ENCODE measurements at places on chromosomes 12 and 14.

- DNase-seq = no peak
These were observed 66.1 kb downstream of the SIX6 start for GRCh38 chr14:60575008-60575407.

DNA sequence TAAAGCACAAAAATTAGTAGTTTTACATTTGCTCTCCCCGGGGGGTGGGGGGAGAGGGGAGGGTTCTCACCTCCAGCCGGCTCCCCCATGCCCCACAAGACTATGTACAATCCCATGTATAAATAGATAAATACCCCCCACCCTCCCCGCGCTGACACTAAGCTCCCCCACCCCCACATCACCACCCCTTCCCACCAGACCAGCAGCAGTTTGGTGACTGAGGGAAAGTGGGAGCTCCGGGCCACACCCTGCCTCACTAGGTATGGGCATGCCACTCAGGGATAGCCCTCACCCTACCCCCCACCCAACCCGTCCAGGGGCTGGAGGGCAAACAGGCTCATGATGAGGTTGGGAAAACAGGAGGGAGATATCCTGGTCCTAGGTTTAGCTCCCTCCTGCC, 1.9 kb upstream of the PRKAG1 start:
- DNase-seq = no peak

DNA sequence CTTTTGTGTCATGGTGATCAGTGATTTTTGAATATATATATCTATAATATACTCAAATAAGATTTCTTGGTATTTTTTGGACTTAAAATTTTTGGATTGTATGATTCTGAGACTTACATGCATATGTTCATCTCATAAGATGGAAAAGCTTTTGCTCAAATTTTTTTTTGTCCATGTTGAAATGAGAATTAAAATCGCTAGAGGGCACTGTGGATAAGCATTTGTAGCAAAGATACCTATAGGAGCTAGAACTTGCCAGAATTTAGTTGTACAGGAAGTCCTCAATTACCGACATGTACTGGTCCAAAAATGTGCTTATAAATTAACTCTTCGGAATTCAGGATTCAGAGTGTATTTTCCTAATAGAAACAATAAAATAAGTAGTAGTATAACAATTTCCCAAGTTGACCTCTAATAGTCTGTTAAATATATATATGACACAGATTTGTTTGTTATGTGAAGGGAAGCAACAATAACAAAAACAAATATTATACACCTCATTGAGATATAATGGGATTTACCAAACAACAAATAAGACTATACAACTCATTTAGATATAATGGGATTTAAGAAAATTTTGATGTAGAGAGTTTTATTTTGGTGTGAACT, 179.6 kb downstream of the TMEM117 start:
- DNase-seq = no peak

GRCh38 chr12:86247871-86248270, 8.3 kb downstream of the MGAT4C start:
- no peak for DNase-seq

GRCh38 chr14:99871771-99872170, 78.6 kb downstream of the EML1 start:
- DNase-seq = no peak

DNA sequence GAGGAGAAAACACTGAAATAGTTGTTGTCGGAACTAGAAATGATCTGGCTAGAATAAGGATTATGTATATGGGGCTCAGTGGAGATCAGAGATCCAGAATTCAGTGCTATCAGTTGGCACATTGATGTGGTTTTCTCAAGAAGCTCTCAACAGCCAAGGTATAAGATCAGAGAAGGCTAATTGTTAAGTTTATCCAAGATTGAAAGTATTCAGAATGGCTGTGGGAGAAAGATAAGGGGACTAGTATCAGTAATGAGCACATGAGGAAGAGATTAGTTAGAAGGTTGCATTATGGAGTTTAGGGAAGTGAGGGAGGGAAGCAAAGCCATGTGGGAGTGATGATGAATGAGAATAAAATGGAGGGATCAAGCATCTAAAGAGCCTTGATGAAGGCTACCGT, 128.1 kb upstream of the MIS18BP1 start:
- DNase-seq = no peak

DNA sequence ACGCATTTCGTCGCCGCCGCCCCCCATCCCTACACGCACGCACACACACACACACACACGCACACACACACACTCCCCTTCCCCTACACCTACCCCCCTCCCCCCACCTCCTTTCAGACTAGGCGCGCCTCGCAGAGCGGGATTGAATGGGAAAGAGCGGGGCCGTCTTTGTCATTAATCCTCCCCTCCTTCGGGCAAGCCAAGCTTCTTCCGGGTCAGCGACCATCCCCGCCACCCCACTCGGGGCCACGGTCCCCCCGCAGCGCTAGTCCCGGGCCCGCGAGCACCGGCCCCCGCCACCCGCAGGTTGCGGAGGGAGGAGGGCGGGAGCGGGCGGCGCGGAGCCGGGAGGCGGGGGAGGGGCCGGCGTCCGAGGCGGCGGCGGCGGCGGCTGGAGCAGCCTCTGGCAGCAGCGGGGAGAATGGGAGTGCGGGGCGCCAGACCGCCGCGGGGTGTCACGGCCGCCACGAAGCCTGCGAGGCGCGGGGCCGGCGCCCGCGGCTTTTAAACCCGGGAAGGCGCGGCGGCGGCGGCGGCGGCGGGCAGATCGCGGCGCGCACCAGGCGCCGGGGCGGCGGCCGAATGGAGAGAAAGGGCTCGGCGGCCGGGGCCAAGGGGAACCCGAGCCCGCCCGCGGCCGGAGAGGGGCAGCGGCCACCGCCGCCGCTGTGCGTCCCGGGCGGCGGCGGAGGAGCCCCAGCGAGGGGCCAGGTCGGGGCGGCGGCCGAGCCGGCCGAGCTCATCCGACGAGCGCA, at the start of gene TTC9:
Gene TTC9 (plus strand): TSS at position 369 of the 755 bp plus-strand sequence. CDS start 214 bp downstream, at position 583.
- no peak for DNase-seq

- DNase-seq = no peak
These were observed 42.5 kb downstream of the TPH2 start for GRCh38 chr12:71981149-71981548.

- no peak for DNase-seq
These were observed 186.7 kb upstream of the PDE3A start for GRCh38 chr12:20181416-20182180.

DNA sequence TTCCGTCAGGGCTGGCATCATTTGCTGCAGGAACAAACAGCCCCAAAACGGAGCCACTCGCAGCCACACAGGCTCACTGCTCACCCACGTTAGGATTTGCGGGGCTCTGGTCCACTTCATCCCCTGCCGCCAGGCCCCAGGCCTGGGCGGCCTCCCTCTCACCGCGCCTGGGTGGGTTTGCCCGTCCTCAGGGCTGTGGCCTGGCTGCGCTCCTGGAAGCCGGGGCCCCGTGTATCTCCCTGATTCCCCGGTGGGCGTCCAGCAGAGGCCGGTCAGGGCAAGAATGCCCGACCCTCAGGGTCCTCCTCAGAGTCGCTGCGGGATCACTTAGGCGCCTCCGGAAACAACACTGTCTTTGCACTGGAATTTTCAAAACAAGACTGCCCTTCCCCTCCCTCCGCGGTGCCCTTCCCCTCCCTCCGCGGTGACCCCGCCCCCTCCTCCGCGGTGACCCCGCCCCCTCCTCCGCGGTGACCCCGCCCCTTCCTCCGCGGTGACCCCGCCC, 15.7 kb upstream of the FBRSL1 start:
- no peak for DNase-seq

DNA sequence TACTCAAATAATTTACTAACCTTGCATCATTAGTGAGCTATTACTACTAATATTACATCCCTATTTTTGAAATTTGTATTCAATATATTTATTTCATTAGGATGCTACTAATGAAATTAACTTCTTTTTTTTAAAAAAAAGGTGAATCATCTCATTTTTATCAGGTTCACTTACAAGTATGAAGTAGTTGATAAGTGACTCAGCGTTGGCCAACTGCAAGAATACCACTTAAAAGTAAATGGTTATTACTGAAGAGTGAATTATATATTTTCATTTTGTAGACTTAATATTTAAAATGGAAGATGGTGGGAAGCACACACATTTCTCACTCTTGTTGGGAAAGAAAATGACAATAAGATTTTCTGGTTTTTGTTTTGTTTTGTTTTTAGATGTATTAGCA, 19.6 kb downstream of the OR4N2 start:
- DNase-seq = no peak

- no peak for DNase-seq
These were observed 5.5 kb upstream of the OAS1 start for GRCh38 chr12:112901271-112901670.

DNA sequence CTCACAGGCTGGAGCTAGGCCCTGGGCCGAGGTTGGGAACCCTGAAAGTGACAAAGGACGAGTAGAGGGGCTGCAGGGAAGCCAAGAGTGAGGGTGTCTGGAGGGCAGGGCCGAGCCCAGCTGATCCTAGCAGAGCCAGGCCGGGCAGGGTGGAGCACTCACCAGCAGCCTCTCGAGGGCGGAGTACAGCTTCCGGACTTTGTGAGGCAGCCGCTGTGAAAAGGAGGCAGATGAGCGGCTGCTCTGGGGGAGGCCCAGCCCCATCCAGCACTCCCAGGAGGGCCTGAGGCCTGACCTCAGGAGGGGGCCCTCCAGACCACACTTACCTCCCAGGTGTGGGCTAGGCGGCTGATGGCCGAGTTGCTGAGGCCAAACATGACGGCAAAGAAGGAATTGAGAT, 14.7 kb upstream of the ENDOU start:
- no peak for DNase-seq

- DNase-seq = no peak
These were observed 66.8 kb downstream of the SRGAP1 start for GRCh38 chr12:63911341-63911740.

DNA sequence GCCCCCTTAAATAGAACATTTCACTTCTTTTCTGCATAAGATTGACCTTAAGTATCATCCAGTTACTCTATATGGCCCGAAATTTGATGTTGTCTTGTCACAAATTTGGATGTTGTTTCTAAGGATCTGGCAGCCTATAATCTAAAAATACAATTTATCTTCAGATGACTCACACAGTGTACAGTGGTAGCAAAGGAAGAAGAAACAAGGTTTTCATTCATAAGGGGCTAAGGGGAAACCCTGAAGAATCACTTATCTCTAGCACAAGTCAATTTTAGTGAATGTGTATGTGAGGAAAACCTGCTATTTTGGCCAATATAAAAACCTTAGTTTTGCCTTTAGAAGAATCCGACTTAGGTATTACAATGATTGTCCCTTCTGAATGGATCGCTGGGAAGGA, 606.3 kb upstream of the LRFN5 start:
- no peak for DNase-seq

DNA sequence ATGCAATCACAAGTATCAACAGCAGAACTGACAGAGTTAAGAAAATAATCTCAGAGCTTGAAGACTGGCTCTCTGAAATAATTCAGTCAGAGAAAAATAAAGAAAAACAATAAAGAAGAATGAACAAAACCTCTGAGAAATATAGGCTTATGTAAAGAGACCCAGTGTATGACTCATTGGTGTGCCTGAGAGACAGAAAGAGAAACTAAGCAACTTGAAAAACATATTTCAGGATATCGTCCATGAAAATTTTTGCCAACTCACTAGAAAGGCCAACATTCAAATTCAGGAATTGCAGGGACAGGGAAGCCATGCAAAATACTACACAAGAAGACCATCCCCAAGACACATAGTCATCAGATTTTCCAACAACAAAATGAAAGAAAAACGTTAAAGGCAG, 56.2 kb downstream of the APOBEC1 start:
- no peak for DNase-seq

DNA sequence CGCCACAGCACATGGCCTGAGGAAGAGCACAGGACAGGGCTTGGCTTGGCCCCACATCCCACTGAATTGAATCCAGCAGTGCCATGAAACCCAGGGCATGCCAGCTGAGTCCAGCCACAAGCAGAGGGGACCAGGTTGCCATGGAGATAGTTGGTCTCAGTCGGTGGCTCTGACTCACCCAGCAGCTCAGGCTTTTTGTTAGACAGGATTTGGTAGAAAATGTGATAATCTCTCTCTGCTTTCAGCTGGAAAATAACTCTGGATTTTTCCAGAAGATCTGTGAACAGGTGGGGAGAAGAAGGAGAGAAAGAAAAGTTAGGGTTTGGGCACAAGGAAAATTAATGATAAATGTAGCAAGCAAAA, 4.8 kb downstream of the MYH7 start:
- DNase-seq = no peak

DNA sequence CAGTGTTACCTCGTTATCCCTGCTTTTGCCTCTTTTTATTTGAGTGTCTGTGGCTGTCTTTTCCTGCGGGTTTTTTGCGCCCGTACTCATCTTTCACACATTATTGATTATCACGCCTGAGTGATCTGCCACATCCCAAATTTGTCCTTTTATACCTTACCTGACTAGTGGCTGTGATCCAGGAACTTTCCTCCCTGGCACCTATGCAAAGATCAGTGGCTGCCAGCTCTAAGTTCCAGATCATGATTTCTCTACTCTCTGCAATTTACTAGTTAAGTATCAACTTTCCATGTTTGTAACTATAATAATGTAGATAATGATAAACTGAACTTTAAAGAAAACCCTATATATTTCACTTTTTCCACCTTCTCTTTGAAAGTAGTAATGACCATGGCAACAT, 36.9 kb downstream of the PLEKHA5 start:
- no peak for DNase-seq

- DNase-seq = no peak
These were observed 159.9 kb downstream of the PDE3A start for GRCh38 chr12:20528208-20528607.

GRCh38 chr12:105226219-105226618, 9.8 kb downstream of the APPL2 start:
- DNase-seq = no peak

GRCh38 chr14:96576937-96577336, 74.8 kb downstream of the PAPOLA start:
- DNase-seq = no peak

- DNase-seq = no peak
These were observed 217.0 kb downstream of the SLC25A21 start for GRCh38 chr14:36955376-36955775.

- no peak for DNase-seq
These were observed 670.5 kb upstream of the ATXN7L3B start for GRCh38 chr12:73867147-73867546.

DNA sequence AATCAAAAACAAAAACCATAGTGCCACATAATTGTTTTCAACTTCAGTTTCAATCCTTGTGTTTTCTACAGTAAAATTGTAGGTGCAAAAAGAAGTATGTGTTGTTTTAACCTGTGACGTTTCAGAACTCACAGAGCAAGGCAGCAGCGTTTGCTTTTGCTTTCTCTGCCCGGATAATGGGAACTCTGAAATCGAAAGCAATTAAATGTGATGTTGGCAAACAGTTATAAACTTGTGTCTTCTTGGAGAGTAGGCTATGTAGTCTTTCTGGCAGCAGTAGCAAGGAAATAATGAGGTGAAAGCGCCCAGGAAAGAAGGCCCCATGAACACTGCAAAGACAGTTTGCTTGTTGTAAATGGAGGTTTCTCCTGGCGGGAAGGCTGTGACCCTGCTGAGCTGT, 39.1 kb downstream of the FNTB start:
- DNase-seq = no peak

DNA sequence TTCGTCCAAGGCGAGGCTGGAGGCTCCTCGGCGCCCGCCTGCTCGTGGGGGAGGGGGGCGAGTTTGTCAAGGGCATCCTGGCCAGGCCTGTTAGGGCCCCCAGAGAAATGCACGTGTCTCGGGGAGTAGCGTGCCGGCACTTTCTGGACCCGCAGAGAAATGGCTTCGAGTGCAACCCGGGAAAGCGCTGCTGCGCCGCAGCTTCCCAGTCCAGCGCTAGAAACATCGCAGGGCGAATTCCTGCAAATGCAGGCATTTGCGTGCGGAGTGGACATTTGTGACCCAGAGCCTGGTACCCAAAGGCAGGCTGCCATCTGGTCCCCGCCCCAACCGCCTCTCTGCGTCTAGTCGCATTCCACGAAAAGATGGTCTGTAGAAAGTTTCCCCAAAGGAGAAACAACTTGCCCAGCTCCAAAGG, 756 bp downstream of the LGR5 start:
- no peak for DNase-seq
